ENCODE measurements at places on chromosomes 16 and 17.

DNA sequence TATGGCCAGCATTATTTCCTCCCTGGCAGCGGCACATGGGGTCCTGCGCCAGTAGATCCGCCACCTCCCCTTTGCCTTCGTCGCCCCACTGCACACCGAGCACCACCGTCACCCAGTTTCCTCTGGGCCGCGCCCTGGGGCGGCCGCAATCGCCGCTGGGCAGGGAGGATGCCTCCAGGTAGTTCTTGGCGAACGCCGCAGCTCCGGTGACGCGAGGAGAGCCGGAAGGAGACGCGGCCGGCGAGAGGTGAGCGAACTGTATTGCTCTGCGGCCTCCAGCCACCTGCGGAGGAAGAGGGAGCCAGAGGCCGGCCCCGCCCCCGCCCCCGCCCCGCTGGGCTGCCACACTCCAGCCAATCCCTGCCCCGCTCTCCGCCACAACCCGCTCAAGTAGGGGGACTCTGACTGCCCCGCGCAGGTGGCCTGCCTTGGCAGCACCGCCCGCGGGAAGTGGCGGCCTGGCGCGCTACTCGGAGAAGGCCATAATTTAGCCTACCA lies 11.8 kb upstream of the SLFN13 start:
- peak; percentile 22 for DNase-seq

DNA sequence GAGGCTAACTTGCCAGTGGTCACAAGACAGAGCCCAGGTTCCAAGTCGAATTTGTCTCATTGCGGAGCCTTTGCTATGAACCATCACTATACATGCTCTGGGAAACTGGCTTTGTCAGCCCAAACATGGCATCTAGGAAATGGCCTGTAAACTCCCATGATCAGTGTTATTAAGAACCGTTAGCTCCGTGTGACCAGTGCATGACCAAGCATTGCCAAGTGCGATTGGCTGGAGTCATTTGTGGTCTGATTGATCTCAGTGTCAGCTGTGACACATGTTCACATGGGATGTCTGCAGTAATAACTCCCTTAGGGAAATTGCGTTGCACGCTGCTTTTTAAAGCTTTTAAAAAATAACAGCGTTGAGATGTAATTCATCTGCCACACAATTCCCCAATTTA lies 18.6 kb upstream of the CDH3 start:
- no peak for DNase-seq

DNA sequence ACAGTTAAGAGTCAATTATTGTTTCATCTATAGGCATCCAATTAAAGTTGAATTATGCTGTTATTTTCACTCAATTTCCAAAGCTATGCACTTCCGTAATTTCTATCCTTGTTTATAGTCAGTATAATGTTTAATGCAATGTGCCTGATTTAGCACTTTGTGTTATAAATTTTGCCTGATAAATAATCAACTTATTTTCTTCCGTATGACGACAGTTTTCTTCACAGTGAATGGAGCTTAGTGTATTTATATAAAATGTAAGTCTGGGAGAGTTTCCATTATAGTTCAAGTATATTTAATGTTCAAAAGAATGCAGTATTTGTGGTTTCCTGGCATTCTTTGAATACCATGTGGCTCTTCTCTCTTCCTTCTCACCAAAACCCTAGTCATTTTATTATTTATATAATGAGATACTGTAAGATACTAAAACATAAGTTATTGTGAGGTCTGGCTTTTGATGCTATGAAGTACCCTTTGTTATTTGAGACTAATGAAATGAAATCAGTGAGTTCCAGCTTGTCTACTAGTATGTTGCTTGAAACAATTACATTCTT lies 240.6 kb downstream of the PRKCA start:
- no peak for DNase-seq

GRCh38 chr17:43640491-43641252 lies 21.1 kb downstream of the MEOX1 start:
- DNase-seq: no peak

All from stimulated activated CD4-positive, alpha-beta T cell treated with anti-CD3 and anti-CD28 coated beads, Interleukin-12 subunit alpha, Interleukin-12 subunit beta, amount 100 ng/mL, for 4 hours (primary cell).